ENCODE measurements at places on chromosomes 4 and X. TPM values are rescaled to one million over a fixed set of nuclear protein-coding genes. Genes with fewer than 3 reads are reported as not detected.

Gene MAOB
- 0.72 TPM for total RNA-seq

Gene LNX1
- total RNA-seq = 4.4 TPM

- H3K4me1 ChIP-seq = no peaks in the 10 kb centered on the region
- no peak overlapping the region for H3K27ac ChIP-seq
- H3K4me3 ChIP-seq = no peak overlapping the region
Observed at GRCh38 chr4:2745981-2746806, 9.9 kb downstream of the TNIP2 start.

Gene ADH1A
- not detected for total RNA-seq

- no peak for DNase-seq
- H3K27ac ChIP-seq = no peak overlapping the region
- H3K4me1 ChIP-seq = no peaks in the 10 kb centered on the region
Observed at GRCh38 chr4:907691-908425, 24.3 kb downstream of the GAK start.

Gene MEPE
- total RNA-seq = 0.82 TPM

Gene MCUB
- 1.00 TPM for total RNA-seq

DNA sequence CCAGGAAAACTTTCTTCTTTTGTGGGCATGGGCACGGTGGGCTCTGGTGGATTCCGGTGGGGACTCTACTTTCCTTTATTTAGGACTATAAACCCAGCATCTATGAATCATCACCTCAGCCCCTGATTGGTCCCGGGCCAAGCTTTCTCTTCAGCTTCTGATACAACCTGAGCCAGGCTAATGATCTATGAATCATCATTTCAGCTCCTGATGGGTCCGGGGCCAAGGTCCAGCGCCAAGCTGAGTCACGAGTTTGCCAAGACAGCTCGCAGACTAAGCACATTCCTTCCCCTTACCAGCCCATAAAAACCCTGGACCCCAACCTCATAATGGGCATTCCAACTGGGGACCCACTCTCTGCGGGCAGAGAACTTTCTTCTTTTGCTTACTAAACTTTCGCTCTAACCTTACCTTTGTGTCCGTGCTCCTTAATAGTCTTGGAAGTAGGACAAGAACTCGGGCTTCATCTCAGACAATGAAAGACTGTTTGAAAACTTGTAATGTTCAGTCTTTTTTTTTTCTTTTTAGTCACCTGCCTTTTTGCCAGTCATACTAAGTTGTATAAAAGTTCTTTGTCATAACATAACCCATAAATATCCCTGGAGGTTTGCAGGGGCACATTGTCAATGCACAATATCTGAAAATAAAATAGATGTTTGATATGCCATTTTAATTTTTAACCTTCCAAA, 904.9 kb upstream of the EPHA5 start:
- no peaks in the 10 kb centered on the region for H3K4me1 ChIP-seq
- H3K36me3 ChIP-seq = no peaks in the 10 kb centered on the region
- H3K27ac ChIP-seq = no peak overlapping the region

Gene NWD2
- not detected for total RNA-seq

Data from endodermal cell (in vitro differentiated cells).